ENCODE measurements at places on chromosomes 4 and X. TPM values are rescaled to one million over a fixed set of nuclear protein-coding genes. Genes with fewer than 3 reads are reported as not detected.

CHRDL1 gene
- polyA plus RNA-seq = 2.2 TPM

PGAM4 gene
- polyA plus RNA-seq = not detected

SPACA5 gene
- polyA plus RNA-seq = not detected

TMEM271 gene
- 0.23 TPM for polyA plus RNA-seq

ITIH6 gene
- polyA plus RNA-seq = not detected

SNX12 gene
- polyA plus RNA-seq = 9.8 TPM

MAGEA3 gene
- polyA plus RNA-seq = not detected

TMEM31 gene
- not detected for polyA plus RNA-seq

Data from pancreas (tissue), 10 donors.